ENCODE measurements at places on chromosomes 5 and 9.

DNA sequence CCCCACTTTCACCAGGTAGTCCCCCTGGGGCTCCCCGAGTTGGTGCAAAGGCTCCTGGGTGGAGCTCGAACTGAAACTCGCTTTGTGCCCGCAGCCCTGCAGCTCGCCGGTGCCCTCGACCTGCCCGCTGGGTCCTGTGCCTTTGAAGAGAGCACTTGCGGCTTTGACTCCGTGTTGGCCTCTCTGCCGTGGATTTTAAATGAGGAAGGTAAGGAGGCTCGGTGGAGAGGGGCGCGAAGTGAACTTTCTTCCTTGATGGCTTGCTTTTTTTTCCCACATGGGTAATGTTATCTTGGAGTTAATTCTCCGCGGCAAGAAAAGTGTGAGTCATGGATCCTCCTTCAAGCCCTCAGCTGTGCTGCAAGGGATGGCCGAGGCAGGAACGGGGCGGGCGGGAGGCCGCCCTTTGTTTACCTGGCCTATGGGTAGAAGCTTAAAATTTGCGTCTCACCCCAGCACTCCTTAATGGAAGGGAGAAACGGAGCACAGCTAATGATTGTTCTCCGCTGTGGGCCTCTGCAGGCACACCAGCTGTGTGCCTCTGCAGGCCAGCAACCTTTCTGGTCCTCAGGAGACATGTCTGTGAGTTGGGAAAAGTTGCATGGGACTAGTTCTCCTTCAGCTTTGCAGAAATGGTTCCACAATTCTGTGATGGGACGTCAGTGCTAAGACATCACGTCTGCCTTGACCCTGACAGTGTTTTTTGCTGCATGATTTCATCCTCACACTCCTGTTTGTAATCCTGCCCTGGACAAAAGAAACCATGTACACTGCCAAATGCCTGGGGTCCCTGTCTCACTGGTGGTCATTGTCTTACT is 1.1 kb downstream of the MAMDC2 start:
- DNase-seq = no peak

DNA sequence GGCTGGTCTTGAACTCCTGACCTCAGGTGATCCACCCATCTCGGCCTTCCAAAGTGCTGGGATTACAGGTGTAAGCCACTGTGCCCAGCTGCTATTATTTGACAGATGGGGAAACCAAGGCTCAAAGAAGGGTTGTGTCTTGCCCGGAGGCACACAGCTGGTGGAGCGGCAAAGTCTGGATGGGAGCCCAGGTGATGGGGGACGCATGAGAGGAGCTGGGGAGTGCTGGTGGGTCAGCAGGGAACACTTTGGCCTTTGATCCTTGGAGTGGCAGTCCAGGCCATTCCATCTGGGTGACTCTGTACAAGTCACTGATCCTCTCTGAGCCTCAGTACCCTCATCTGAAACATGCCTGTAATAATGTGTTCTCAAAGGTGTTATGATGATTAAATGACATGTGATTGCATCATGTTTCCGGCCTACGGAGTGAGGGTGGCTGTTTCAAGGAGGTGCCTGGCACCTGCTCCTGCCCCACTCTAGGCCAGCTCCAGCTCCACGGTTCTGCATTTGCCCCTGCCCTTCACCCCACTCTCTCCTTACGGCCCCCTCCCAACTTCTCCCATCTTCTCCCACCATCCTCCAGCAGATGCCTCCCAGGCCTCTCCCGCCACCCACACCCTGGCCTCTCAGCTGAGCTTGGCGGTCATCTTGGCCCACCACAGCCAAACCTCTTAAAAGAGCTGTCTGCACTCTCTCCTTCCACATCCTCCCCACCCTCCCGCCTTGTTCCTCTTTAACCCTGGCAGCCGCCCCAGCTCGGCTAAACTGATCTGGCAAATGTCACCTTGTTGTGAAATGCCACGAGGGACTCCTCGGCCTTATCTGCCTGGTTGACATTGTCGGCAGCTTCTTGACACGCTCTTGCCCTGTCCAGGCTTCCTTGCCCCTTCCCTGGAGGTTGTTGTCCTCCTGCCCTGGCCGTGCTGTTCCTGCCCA is 5.5 kb upstream of the DBN1 start:
- DNase-seq = peak; percentile 27

- no peak for DNase-seq
These were observed 87.0 kb upstream of the GLIS3 start for GRCh38 chr9:4386819-4387218.

GRCh38 chr5:173233347-173234128 is 1.5 kb downstream of the NKX2-5 start:
- DNase-seq = no peak
